Endothelial cell of umbilical vein (primary cell): ENCODE measurements at places on chromosomes 5 and 9. TPM values are rescaled to one million over a fixed set of nuclear protein-coding genes. Genes with fewer than 3 reads are reported as not detected.

CCNJL gene
- 17.4 and 20.0 TPM in 2 replicates for total RNA-seq

DNA sequence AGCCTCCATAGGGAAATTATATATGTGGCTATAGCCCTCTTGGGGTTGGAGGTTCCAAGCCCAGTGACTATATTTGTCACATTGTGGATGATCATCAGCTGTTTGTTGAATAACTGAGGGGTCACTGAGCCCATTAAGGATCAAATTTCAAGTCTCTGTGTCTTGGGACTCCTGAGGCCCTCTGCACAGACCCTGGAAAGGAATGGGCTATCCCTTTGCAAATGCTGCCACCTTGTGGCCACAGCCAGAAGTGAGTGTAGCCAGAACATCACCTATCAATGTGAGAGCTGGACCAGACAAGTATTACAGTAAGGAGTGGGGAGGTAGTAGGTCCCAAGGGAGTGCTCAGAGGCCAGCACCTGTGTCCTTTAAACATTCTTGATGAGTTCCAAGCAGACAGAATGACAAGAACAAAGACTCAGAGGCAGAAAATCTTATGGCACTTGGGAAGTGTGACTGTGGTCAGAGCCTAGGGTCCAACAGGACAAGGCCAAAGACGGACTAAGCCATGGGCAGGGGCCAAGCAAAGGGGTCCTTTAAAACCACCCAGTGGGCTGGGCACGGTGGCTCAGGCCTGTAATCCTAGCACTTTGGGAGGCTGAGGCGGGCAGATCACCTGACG lies 8.2 kb downstream of the RPP25L start:
- DNase-seq, result peak; percentile 77

GRCh38 chr9:22049411-22049810 lies 40.3 kb upstream of the CDKN2B start:
- peak; percentile 10 for DNase-seq

GRCh38 chr9:8733131-8733954 lies 933.8 kb upstream of the DMAC1 start:
- DNase-seq, result peak; percentile 43

GRCh38 chr5:169442403-169442874 lies 141.1 kb upstream of the SPDL1 start:
- DNase-seq, result no peak

DNA sequence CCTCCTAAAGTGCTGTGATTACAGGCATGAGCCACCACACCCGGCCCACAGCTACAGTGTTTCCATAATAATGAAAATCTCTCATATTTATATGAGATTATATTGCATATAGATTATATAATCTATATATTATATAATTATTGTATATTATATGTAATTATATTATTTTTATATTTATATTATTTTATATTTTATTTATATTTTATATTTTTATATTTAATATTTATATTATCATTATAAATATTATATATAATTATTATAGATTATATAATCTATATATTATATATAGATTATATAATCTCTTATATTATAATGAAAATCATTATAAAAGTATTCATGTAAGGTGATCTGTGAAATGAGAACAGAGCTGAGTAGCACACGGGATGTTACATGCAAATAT lies 11.5 kb downstream of the ANKRD18B start:
- DNase-seq, result no peak

GRCh38 chr5:171823269-171823668 lies 37.7 kb downstream of the SMIM23 start:
- DNase-seq, result no peak

GRCh38 chr5:66009277-66009676 lies 82.9 kb downstream of the ERBIN start:
- DNase-seq, result no peak
